Suppressor macrophage (primary cell): ENCODE measurements at places on chromosomes 3 and 15.

- DNase-seq, result no peak
Measured at GRCh38 chr3:53808496-53808895, 37.7 kb downstream of the CHDH start.

DNA sequence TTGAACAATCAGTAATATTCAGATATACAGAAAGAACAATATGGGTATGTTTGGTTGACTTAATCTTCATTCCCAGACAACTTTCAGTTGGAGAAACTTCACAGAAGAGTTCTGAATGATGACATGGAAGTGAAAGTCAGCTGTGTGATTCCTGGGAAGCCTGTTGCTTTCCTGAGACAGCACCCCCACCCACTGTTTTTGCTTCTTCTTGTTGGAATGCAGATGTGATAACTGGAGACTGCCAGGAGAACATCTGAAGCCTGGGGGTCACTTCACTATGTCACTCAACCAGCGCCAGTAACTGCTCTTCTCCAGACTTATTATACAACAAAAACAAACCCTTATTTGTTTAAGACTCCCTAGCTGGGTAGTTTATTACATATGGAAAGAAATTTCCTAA, 599.4 kb downstream of the ZIC1 start:
- no peak for DNase-seq

- DNase-seq, result no peak
Measured at GRCh38 chr3:62319570-62320243, 53.6 kb downstream of the FEZF2 start.

GRCh38 chr3:111885578-111885977, 26.5 kb downstream of the PHLDB2 start:
- DNase-seq, result no peak

- DNase-seq, result no peak
Measured at GRCh38 chr3:100429187-100429716, 27.9 kb downstream of the LNP1 start.

DNA sequence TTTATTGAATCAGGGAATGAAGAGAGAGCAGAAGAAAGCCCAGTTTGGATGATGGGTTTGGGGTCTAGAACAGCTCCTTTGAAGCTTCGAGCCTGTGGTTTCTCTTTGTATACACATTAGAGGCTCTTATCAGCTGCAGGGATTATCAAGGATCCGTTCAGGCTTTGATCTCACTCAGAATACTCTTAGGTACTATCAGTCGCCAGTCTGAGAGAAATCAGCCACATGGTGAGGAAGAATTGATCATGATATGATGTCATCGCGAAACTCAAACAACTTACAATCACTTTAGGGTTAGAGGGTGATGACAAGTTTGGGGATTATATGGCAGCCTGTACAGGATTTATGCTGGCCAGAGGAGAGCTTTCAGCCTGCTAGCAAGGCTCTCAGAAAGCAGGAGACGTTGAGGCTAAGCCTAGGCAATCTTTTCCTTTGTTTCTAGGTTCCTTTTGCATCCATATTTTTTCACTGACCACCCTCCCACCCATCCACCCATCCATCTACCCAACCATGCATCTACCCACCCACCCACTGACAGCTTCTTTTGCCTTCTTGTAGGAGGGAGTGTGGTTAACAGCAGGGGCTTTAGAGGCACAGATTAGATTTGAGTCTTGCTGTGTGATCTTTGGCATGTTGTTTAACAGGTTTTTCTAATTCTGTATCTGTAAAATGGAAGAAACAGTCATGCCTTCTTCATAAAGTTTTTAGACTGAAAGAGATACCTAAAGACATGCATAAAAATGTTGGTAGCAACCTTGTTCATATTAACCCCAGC, 330.4 kb upstream of the LRRFIP2 start:
- no peak for DNase-seq

- no peak for DNase-seq
Measured at GRCh38 chr3:159123877-159124276, 322.0 kb downstream of the MFSD1 start.

DNA sequence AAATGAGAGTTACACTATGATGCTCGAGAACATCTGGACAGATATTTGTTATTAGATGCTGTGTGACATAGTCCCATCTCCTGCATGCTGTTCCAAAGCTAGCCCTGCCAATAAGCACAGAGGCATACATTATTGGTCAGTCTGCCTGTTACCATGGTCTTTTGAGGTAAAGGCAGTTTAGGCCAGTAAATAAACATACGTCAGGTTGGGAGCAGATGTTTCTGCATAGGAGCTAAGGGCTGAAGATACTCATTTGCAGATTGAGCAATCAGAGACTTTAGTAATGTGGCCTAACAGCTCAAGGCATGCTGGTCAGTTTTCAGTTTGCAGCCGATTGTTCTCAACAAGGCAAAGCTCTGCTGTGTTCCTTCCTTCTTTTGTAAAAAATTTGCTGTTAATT, 192.9 kb downstream of the ADAMTSL3 start:
- no peak for DNase-seq

- no peak for DNase-seq
Measured at GRCh38 chr3:141235661-141236171, 4.1 kb downstream of the PXYLP1 start.

GRCh38 chr3:68056556-68056955, 402.1 kb upstream of the SUCLG2 start:
- DNase-seq, result no peak

DNA sequence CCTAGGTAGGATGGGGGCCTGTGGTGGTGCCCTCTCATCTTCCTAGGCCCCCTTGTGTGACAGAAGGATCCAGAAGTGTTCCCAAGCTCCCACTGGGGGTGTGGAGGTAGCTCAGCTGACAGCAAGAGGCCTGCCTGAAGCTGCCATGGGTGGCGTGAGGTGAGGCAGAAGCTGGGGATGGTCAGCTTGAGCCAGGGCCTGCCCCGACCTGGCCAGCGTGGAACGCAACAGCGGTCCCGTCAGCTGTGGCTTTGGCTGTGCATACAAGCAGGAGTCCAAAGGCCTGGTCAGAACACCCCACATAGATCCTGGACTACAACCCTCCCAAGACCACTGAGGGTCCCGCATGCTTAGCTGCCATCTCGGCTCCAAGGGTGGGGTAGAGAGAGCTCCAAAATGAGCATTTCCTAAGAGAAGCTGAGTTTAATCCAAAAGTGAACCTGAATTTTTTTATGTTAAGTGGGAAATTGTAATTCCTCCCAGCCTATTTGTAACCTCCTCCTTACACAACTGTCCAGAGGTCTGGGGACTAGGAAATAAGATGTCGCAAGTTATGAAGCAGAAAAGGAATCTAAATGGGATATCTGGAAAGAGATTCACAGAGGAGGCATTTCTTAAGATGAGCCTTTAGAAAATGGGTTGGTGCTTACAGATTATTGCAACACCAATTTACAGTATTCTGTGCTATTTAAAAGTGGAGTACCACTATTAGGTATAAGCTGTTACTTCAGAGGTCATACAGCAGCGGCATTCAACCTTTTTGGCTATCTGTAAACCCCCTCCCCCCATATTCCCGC, 9.9 kb upstream of the PLA2G4D start:
- peak; percentile 19 for DNase-seq

- no peak for DNase-seq
Measured at GRCh38 chr3:127480196-127480954, 110.2 kb downstream of the TPRA1 start.

GRCh38 chr3:184582646-184583577, 21.3 kb downstream of the EPHB3 start:
- peak; percentile 38 for DNase-seq

GRCh38 chr3:11989383-11990038, 14.7 kb upstream of the SYN2 start:
- DNase-seq, result no peak

GRCh38 chr3:70108072-70108471, 108.5 kb downstream of the SAMMSON start:
- DNase-seq, result peak; percentile 75

- DNase-seq, result peak; percentile 64
Measured at GRCh38 chr3:161371441-161372320, at the start of gene SPTSSB. Gene SPTSSB (minus strand): TSS chr3:161371517. CDS start chr3:161346323, 25,194 bp downstream.
